Mucosa of gallbladder (tissue), 1 donor: ENCODE measurements at places on chromosomes 12 and 14. TPM values are rescaled to one million over a fixed set of nuclear protein-coding genes. Genes with fewer than 3 reads are reported as not detected.

The IL23A gene
- 0.49 TPM for total RNA-seq

- peak; percentile 73 for DNase-seq
Observed at GRCh38 chr14:36070031-36070719, 106.3 kb downstream of the PTCSC3 start.

GRCh38 chr12:132185705-132186104 lies 41.4 kb downstream of the NOC4L start:
- DNase-seq, result no peak

The COL2A1 gene
- total RNA-seq, result 0.09 TPM

GRCh38 chr12:12557733-12558132 lies 4.9 kb downstream of the DUSP16 start:
- DNase-seq, result no peak

GRCh38 chr14:104844306-104845032 lies 20.6 kb upstream of the CEP170B start:
- DNase-seq, result no peak

The SERPINA3 gene
- 101 TPM for total RNA-seq

DNA sequence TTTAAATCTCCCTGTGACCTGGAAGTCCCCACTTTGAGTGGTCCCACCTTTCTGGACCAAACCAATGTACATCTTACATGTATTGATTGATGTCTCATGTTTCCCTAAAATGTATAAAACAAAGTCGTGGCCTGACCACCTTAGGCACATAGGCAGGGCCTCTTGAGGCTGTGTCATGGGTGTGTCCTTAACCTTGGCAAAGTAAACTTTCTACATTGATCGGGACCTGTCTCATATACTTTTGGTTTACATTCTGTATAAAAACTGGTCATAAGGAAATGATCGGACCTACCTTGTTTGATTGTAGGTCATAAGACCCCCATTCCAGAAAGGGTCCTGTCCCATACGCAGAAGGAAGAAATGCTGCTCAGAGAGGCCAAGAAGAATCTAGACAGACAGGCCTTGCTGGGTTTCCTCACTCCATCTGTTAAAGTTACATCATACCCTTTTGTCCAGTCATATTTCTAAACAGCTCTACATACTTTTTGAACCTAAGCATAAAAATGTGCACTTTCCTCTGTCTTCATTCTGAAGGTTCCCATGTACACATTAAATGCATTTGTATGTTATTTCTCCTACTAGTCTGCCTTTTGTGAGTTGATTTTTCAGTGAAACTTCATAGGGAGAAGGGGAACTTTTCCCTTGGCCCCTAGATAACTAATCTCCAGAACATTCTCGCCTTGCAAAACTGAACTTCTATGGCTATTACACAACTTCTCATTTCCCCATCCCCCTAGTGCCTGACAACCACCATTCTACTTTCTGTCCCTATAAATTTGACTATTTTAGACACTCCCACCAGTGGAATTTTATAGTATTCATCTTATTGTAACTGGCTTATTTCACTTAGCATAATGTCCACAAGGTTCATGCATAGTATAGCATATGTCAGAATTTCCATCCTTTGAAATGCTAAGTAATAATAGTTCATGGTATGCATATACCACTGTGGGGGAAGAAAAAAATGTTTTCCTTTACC lies 30.2 kb upstream of the CPM start:
- DNase-seq, result no peak

The DTX1 gene
- 4.1 TPM for total RNA-seq

DNA sequence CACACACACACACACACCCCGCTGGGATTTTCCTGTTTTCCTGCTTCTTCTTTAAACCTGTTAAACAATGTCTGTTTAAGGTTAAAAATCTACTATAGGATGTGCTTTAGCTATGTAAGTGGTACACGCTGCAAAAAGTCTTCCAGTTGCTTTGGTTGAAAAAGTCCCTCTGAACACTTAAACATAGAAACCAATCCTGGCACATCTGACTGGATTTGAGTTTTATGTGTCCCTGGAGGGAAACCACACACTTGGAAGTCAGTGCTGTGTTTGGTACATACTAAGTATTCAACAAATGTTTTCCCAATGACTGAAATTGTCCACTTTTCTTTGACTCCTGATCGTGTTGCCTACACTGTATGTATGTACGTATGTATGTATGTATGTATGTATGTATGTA lies 22.0 kb downstream of the CFL2 start:
- DNase-seq, result no peak

- no peak for DNase-seq
Observed at GRCh38 chr14:85822236-85822635, 292.3 kb downstream of the FLRT2 start.

GRCh38 chr12:131421509-131422186 lies 289.2 kb upstream of the SFSWAP start:
- no peak for DNase-seq

GRCh38 chr14:102085488-102085887 lies 1.4 kb downstream of the HSP90AA1 start:
- peak; percentile 16 for DNase-seq
